ENCODE measurements at places on chromosomes 12 and 14.
A peak's percentile ranks its signal among the peaks of the same experiment; 100 is the strongest.

DNA sequence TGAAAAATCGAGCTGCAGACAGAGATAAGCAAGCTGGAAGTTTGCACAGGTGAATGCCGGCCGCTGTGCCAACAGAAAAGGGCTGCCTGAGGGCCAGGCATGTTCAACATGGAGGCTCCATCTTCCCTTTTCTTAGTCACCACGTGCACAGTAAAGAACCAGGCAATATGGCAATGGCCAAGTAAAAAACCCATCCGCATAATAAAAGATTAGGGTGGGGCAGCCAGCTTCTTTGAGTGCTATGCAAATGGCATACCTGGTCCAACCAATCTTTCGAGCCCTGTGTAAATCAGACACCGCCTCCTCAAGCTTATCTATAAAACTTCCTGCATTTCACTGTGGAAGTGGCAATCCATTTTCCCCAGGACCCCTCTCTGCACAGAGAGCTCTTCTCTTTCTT lies 16.7 kb downstream of the PNP start:
- no peak for DNase-seq

GRCh38 chr14:88470542-88471440 lies 84.0 kb downstream of the PTPN21 start:
- DNase-seq: no peak

- DNase-seq: no peak
Observed at GRCh38 chr14:91554535-91555332, 44.6 kb upstream of the PPP4R3A start.

DNA sequence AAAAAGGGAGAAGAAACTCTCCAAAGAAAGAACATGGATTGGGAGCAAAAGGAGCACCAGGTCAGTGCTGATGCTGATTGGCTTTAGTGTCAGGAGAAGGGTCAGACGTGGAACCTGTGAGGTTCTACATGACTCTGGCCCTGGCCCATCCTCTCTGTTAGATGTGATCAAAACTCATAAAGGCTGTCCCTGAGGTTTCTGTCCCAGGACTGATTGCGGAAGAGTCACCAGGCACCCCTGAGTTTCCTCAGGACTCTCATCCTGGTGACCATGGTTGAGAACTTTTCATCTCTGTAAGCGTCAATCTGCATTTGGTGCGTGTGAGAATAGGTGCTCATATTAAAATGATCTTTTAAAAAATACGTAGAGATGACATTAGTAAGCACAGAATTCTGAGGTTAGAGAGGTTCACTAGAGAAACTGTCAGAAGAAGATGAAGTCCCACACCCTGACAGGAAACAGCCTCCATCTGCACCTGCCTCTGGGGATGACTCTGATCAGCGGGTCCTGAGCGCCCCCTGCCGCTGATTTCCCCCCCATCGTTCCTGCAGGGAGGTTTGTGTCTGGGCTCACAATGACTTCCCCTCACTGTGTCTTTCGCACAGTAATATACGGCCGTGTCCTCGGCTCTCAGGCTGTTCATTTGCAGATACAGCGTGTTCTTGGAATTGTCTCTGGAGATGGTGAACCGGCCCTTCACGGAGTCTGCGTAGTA lies 741.8 kb downstream of the TMEM121 start:
- peak; percentile 81 for DNase-seq

- DNase-seq: no peak
Observed at GRCh38 chr14:62778310-62778709, 266.9 kb downstream of the KCNH5 start.

DNA sequence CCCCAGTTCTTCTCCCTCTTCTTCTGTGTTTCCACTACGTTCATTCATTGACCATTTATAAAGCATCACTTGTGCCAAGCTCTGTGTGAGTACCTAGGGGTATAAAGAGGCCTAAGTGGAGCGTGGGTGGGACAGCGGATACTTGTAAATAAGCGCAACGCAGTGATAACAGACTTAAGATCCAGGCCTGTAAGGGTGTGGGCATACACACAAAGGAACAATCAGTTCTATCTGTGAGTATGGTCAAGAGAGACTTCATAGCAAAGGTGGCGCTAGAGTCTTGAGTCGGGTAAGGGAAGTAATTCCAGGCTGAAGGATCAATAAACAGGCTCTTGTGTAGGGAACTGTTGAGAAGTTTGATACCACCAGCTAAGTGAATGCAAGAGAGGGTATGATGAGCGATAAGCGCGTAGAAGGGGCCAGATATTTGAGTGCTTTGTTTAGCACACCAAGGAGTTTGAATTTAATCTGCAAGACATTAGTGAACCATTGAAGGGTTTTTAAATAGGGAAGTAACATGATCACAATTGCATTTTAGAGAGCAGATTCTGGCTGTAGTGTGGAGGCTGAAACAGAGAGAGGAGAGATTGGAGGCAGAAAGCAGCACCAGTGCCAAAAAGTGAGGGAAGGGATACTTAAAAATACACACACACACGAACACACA lies 1.0 kb upstream of the GXYLT1 start:
- no peak for DNase-seq

- no peak for DNase-seq
Observed at GRCh38 chr12:94151582-94151981, 3.2 kb downstream of the PLXNC1 start.

DNA sequence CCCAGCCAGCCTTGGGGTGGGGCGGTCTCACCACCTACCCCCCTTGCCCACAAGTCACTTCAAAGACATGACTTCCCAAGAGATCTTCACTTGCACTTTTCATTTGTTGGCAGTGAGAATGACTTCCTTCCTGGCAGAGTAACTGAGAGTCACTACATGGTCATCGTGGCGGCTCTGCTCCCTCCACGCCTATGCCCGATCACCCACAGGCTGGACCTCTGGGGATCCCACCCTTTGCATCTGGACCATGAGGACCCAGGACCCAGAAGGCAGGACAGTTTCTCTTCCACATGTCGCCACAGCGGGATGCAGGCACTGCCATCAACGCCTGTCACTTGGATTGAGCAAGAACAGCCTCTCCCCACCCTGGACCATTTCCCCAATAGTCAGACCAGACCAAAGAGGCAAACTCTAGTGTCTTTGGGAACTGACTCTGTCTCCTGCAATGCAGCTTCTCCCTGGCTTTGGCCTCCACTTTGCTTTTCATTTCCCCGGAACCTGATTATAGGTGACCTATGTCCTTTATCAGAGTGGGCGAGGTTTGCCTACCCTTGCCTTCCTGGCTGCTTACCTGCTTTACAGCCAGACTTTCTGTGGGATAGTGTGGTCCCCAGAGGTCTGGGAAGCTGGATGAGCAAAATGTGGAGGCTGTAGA lies 3.6 kb downstream of the VDR start:
- no peak for DNase-seq

DNA sequence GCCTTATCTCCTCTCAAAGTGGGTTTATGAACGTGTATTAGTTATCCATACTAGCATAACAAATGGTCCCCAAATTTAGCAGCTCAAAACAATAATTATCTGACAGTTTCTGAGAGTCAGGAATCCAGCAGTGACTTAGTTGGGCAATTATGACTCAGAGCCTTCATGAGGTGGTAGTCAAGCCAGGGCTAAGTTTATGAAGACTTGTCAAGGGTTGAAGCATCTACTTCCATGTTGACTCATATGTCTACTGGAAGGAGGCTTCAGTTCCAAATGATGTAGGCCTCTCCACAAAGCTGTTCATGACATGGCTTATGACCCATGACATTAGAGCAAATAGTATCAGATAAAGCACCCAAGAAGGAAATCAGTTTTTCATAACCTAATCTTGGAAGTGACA lies 73.2 kb downstream of the IPO8 start:
- DNase-seq: no peak

DNA sequence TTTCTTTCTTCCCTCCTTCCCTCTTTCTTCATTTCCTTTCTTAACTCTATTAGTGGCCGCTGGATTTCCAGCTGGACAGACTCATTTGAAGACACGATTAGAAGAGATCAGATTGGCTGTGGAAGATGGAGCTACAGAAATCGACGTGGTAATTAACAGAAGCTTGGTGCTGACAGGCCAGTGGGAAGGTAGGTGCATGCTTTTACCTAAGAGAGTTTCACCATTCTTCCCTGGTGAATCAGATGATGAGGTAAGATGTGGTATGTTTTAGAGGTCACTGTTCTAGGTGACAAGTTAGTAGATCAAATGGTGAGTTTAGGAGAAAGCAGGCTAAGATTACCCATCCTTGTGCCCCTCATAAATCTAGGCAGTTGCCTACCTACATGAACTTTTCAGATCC lies 51.6 kb downstream of the DERA start:
- no peak for DNase-seq

DNA sequence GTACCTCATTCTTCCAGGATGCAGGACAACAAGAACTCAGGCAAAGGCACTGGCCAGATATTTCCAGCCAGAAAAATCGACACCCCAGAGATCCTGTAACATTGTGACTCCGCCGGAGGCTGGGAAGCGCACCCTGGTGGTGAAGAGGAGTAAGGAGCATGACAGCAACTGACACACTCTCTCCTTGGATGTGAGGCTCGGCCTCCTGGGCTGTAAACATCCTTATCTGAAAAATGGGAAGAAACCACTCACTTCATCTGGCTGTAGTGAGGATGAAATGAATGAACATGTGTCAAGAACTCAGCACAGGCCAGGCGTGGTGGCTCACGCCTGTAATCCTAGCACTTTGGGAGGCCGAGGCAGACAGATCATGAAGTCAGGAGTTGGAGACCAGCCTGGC lies 27.5 kb downstream of the TCHP start:
- DNase-seq: peak; percentile 58

GRCh38 chr12:455821-456220 lies 3.9 kb upstream of the B4GALNT3 start:
- DNase-seq: no peak

DNA sequence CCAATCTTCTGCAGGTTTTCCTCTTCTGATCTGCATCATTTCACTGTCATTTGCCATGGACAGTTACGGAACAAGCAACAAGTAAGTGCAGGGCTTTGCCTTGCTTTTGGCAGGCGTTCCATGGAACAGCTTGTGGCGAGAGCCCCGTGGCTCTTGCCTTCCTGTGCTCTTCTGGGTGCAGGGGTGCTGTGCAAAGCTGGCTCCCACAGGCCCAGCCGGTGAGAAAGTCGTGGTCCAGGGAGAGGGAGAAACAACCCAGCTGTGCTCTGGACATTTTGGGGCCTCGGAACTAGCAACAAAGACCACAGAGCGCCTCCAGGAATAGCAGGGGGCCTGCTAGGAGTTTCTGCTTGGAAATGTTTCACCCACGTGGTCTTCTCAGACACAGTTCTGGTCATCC lies 164.7 kb downstream of the ADGRD1 start:
- no peak for DNase-seq

- no peak for DNase-seq
Observed at GRCh38 chr12:31859232-31859977, 99.8 kb upstream of the RESF1 start.

DNA sequence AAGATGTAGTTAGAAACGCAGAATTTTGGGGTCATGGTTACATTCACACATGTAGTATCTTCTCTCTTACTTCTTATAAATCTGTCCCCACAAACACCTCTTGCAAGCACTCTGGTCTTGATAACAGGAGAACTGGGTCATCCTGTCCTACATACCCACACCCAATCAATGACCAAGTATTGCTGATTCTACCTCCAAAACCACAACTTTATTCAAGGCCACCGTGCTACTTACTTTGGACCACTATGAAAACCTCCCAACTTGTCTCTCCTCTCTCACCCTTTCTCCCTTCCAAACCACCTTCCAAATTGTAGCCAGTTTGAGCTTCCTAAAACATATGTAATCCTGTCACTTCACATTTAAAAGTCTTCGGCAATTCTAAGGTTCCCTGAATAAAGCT lies 5.4 kb downstream of the SERPINA11 start:
- no peak for DNase-seq

GRCh38 chr12:51019927-51020326 lies 6.3 kb downstream of the SLC11A2 start:
- DNase-seq: no peak

GRCh38 chr14:31441273-31442111 lies 15.8 kb downstream of the DTD2 start:
- no peak for DNase-seq

- DNase-seq: peak; percentile 50
Observed at GRCh38 chr14:62117010-62117750, 355.0 kb downstream of the SNAPC1 start.

DNA sequence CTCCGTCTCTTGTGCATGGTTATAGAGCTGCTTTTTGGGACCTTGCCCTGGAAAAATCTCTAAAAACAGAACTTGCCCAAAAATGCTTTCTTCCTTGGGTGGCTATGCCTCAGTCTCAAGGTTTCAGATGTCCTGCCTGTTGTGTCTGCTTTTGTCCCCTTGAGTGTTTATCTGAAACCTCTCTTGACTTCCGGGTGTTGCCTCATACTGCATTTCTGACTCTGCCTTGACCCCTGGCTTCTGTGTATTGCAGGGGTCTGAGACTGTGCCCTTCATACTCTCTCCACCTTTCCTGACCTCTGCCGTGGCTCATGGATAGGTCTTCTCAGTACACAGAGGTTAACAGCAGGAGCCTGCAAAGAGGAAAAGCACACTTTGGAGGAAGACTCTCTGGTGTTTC lies 124.8 kb upstream of the NTF3 start:
- DNase-seq: no peak

GRCh38 chr12:53048033-53048779 lies 1.7 kb upstream of the TNS2 start:
- DNase-seq: no peak

GRCh38 chr12:75613981-75614380 lies 102.6 kb upstream of the KRR1 start:
- no peak for DNase-seq

DNA sequence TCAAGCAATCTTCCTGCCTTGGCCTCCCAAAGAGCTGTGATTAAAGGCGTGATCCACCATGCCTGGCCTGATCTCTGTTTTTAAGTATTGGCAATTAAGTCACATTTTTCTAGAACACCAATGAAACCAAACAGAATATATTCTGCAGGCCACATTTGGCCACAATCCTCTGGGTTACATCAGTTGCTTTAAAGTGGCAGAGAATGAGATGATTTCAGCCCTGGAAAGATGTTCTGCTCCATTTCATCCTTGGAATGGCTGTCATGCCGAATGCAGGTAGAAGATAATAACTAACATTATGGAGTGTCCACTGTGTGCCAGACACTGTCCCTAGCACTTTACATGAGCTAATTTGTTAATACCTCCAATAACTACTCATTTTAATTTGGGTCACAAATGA lies 154.4 kb downstream of the PTPN11 start:
- no peak for DNase-seq

DNA sequence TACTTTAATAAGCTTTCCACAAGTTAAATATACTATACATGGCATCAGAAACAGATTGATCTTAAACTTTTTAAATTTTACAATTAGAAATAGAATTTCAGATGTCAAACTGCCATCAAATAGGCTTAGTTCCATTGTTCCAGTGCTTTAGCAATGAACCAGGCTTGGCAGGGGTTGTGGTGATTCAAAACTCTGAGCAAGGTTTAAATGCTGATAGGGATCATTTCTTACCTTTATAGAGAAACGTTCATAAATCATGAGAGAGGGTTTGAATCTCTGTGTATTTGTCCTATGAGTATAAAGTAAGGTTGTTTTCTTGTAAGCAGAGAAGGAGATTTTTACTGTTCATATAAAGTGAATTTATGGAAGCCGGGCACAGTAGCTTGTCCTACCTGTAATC lies 794.5 kb upstream of the TBX3 start:
- no peak for DNase-seq

All from CD4-positive, alpha-beta T cell treated with Interferon alpha-2 for 1 hour (primary cell).